ENCODE measurements at places on chromosomes 6 and 20.

- no peak for DNase-seq
Observed at GRCh38 chr6:129764761-129765407, 54.9 kb upstream of the ARHGAP18 start.

- DNase-seq: no peak
Observed at GRCh38 chr6:82322386-82322785, 41.2 kb upstream of the TPBG start.

GRCh38 chr6:122995921-122996793 lies at the start of gene CLVS2:
TSS of gene CLVS2 (plus strand) at chr6:122996235. CDS start at chr6:122997778, 1,543 bp downstream.
- DNase-seq: no peak

- no peak for DNase-seq
Observed at GRCh38 chr6:149112976-149113375, 204.5 kb upstream of the TAB2 start.

DNA sequence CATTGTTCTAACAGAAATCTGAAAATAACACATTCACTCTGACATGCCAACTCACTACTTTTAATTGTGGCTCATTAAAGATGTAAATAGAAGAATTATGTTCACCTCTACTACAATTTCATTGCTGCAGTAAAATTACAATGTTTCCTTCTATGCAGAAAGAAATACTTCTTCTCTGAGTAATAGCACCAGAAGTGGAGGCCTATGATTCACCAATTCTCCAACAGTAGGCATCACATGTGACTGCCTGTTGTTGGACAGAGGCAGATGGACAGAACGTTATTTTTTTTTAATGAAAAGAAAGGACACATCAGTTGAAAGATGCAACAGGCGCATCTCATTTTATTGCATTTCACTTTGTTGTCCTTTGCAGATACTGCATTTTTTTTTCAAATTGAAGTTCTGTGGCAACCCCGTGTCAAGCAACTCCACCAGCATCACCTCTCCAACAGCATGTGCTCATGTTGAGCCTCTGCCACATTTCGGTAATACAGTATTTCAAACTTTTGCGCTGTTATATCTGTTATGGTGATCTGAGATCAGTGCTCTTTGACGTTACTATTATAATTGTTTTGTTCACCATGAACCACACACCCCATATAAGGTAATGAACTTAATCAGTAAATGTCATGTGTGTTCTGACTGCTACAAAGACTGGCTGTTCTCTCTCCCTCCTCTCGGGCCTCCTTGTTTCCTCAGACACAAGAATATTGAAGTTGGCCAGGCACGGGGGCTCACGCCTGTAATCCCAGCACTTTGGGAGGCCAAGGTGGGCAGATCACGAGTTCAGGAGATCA lies 121.4 kb downstream of the ATXN1 start:
- DNase-seq: no peak

GRCh38 chr6:155528982-155529453 lies 73.4 kb upstream of the NOX3 start:
- no peak for DNase-seq

GRCh38 chr6:135183002-135183531 lies 2.0 kb downstream of the MYB start:
- DNase-seq: peak; percentile 43

GRCh38 chr6:157460182-157460999 lies 79.4 kb downstream of the ZDHHC14 start:
- no peak for DNase-seq

GRCh38 chr20:61118429-61119224 lies 133.4 kb upstream of the CDH4 start:
- no peak for DNase-seq

- no peak for DNase-seq
Observed at GRCh38 chr6:12595161-12595811, 121.3 kb upstream of the PHACTR1 start.

DNA sequence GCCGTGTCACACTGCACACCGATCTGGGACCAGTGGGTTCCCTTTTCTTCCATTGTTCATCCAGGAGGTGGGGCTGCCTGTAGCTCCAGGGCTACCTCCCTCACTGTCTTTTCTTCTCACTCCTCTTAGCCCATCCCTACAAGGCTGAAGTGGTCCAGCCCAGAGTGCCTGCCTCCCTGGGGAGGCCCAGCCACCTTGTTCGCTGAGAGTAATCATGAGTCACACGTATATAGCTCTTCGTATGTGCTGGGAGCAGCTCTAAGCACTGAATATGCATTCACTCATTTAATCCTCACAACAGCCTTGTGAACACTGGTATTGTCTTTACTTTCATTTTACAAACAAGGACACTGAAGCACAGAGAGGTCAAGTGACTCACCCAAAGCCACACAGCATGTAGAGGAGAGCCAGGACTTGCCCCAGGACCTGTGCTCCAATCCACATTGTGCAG lies 14.7 kb upstream of the CCDC167 start:
- no peak for DNase-seq

- no peak for DNase-seq
Observed at GRCh38 chr6:156674197-156674596, 103.0 kb upstream of the ARID1B start.

GRCh38 chr20:31863296-31864085 lies 6.8 kb downstream of the DUSP15 start:
- DNase-seq: no peak

DNA sequence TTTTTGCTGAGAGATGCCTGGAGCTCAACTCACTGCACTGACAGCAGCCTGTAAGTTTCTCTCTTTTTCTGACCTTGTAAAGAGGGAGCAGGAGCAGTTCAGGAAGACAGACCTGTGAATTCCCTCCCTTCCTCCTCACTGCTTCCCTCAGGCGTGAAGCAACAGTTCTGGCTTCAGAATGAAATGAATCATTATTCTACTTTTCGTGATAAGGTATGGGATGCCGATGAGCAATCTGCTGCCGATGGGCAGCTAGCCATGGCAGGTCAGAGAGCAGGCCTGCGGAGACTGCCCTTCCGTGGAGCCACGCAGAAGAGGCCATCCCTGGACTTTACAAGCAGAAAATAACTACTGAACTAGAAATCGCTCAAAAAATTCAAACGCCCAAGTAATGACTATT lies 426.5 kb upstream of the RNF217 start:
- no peak for DNase-seq

GRCh38 chr6:53335224-53335994 lies 13.3 kb downstream of the ELOVL5 start:
- DNase-seq: peak; percentile 63

DNA sequence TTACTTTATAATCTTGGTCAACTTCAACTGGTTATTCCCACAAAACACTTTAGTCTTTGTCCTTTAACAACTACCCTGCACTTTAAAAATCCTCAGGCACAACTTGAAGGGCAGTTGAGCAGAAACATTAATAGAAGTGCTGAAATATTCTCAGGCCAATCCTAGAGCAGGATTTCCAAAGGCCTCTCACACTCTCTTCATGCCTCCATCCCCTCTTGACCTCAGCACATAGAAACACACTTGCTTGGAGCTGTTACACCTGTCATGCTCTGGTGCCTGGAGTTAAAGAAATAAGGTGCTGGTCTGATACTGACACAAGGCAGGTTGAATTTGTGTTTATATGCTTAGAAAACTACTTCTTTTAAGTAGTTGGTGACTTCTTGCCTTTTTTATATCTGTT lies 618.8 kb upstream of the POU3F2 start:
- DNase-seq: no peak

DNA sequence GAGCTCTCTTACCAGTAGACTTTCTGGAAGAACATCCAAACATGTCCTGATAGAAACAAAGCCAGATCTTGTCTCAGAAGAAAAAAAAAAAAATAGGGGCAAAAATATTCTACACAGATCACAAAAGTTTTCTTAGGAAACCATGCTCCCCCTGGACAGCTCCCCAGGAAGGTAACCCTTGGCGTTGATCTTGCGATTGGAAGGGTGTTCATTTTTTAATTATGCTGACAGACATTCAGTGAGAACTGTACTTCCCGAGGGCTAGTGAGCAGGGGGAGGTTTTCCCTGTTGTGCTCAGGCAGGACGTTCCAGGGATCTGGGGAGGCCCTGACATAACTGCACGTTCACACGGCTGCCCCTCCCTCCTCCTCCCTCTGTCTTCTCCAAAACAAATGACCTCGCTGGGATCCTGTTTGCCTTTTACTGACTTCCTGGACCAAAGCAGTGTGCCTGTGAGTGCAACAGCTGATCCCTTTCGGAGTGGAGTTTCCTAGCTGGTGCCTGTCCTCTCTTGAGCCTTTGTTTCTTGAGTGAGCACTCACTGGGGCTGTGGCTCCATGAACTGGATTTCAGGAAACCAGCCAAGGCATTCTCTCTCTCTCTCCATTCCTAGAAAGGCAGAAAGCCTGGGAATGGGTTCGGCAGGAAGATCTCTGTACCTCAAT lies 46.7 kb downstream of the MARCKS start:
- DNase-seq: no peak

GRCh38 chr6:170210651-170211403 lies 80.1 kb downstream of the DLL1 start:
- no peak for DNase-seq

DNA sequence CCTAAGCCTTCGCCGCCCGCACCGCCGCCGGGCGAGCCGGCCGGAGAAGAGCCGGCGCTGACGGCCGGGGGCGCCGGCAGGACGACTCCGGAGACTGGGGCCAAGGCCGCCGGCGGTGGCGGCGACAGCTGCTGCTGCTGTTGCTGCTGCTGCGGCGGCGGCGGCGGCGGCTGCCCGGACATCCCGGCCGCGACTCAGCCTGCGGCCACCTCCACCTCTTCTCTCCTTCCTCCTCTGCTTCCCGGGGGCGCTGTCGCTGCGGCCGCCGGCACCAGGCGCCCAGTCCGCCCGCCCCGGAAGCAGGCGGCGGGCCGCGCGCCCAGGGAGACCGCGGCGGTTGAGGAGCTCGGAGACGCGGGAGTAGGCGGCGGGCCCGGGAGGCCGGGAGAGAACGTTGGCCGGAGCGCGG lies 307 bp downstream of the RANBP9 start:
- peak; percentile 65 for DNase-seq

DNA sequence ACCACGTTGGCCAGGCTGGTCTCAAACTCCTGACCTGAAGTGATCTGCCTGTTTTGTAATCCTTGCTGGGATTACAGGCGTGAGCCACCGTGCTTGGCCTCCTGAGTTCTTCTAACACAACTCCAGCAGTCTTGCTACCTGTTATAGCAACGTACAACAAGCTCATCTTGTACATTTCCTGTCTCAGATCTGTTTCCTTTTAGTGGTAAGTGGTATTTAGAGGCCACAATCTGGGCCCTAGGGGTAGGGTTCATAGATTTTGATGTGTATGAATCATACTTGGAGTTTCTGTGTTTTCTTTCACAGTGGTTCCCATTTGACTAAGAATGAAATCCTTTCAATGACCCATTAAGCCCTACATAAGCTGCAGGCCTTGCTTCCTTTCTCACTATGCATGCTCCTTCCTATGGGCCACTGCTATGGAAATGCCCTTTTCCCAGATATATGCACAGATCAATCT lies 27.1 kb upstream of the SYNCRIP start:
- DNase-seq: peak; percentile 13
